ENCODE measurements at places on chromosomes 5 and 9.

DNA sequence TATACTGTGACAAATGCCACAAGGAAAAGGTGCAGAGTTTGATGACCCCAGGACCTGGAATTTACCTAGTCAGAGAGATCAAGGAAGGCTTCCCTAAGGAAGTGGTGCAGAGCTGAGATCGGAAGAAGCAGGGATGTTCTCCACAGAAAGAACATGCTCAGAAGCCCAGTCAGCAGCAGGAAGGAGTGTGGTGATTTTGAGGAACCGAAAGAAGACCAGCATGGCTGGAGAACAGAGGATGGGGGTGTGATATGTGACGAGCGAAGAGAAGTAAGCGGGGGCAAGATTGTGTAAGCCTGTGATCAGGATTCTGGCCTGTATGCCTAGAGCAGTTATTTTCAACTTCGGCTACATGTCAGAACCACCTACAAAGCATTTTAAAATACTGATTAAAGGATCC is 18.7 kb upstream of the PIK3R1 start:
- DNase-seq: no peak

GRCh38 chr5:137733006-137733405 is 2.9 kb downstream of the KLHL3 start:
- no peak for DNase-seq

DNA sequence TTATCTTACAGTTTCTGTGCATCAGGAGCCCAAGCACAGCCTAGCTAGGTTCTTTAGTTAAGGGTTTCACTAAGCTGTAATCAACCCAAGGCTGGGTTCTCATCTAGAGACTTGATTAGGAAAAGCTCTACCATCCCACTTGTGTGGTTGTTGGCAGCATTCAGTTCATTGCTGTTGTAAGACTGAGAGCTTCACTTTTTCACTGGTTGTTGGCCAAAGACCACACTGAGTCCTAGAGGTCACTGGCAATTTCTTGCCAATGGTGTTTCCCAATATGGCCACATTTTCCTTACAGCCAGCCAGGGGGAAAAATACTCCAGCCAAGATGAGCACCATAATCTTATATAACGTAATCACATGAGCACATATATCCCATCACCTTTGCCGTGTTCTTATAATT is 74.3 kb downstream of the SMIM15 start:
- DNase-seq: no peak

DNA sequence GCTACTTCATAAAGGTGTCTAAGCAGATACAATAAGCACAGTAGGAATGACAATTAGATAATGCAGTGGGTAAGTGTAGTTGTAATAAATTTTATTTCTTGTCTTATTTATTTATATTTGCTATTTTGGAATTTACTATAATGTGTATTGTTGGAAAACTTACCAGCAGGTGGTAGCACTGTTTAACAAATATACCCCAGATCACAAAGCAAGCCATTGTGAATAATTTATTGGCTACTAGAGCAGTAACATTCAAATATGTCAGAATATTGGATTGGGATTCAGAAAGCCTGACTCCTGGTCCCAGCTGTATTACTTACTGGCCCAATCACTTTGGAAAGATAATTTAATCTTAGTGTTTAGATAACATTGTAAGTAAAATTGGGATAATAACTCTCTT is 78.0 kb downstream of the ISOC1 start:
- no peak for DNase-seq

GRCh38 chr5:152642880-152643279 is 237.8 kb upstream of the NMUR2 start:
- no peak for DNase-seq

DNA sequence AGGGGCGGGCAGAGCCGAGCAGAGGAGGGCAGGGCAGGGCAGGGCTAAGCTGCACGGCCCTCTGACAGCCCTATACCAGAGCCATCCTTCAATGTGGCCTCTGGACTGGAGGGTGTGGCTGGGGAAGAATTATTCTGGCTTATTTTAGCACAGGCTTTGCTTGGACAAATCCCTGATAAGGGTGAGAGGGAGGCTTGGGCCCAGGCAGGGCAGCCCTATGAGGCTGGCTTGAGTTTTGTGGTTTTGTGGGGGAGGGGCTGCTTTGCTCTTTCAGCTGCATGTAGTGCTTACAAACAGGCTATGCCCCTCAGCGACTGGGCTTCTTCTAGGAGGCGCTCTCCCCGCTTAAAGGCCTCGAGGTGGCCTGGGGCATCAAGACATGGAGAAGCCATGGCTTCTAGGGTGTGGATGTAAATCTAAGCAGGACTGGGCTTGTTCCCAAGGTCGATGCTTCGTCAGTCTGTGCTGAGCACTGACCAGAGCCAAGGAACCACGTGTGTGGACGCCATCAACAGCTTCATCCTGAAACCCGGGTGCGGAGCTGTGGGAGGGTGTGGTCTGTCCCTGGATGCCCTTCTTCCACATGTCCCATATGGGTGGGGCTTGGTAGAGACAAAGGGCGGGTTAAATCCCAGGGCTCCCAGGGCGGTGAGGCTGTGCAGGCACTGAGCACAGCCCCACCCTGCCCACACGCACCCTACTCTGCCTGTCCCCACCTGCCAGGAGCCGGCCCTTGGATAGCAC is 45.7 kb upstream of the IPPK start:
- DNase-seq: no peak

- DNase-seq: no peak
Observed at GRCh38 chr9:35691334-35691650, 1.6 kb upstream of the TPM2 start.

DNA sequence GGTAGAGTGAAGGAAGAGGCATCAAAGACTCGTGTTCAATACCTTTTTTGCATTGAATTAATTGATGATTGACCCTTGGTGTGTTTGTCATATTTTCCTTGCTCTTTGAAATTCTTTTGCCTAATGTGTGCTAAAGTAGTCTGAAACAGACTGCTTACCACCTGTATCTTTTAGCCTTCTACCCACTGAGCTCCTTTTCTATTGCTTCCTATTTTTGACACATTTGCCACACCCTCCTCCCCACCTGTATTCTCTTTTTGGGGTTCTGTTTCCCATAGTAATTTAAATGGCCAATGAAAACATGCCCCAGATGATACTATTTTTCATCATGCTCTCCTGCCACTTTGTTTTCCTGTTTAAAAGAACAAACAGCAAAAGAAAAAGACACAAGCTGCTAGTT is 78.5 kb downstream of the ZCCHC7 start:
- no peak for DNase-seq

GRCh38 chr9:117097761-117098160 is 317.1 kb downstream of the ASTN2 start:
- DNase-seq: no peak

GRCh38 chr9:87282538-87282937 is 215.1 kb upstream of the DAPK1 start:
- DNase-seq: no peak

GRCh38 chr5:141574122-141574510 is 44.7 kb downstream of the DIAPH1 start:
- no peak for DNase-seq

Data from LNCaP clone FGC (cell line).